ENCODE measurements at places on chromosomes 16 and 17. TPM values are rescaled to one million over a fixed set of nuclear protein-coding genes. Genes with fewer than 3 reads are reported as not detected.

GRCh38 chr16:80670170-80670865 lies 129.5 kb downstream of the DYNLRB2 start:
- DNase-seq: no peak

CACNG5 gene
- not detected for total RNA-seq

GRCh38 chr16:73230651-73231050 lies 182.7 kb upstream of the ZFHX3 start:
- DNase-seq: no peak

DNA sequence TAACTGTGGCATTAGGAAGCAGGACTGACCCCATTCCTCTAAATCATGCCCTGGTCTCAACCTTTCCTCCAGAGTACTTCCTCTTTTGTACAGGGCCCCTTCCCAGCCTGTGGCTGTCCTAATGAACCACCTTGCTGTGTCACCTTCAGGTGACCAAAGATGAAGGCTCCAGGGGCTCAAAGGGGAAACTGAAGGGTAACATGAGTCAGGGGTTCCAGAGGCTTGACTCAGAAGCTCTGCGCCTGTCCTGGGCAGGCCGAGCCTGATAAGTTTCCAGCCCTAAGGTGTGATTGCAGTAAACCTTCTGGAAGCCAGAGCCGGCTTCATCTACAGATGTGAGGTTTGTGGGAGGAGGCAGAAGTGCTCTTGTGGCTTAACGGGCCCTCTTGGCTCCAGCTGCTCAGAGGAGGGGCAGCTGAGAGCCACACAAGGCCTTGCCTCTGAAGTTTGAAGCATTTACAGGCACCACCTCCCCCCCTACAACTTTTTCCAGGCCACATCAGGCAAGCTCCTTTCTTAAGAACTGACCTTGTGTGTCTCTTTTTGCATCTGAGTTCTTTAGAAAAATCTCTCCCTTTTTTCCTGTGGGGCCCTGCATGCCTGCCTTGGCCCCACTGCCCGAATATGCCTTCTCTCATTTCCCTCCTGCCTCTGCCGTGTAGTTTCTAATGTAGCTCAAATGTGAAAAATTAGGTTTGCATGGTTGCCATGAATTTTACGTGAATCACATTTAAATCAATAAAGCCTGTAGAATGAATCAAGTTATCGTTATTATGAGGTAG lies 149.9 kb downstream of the CLEC16A start:
- DNase-seq: no peak

- DNase-seq: no peak
Measured at GRCh38 chr17:35210741-35211140, 16.5 kb upstream of the SLC35G3 start.

KRT9 gene
- total RNA-seq: not detected

GRCh38 chr17:47057830-47058229 lies 78.8 kb upstream of the RPRML start:
- DNase-seq: no peak

- no peak for DNase-seq
Measured at GRCh38 chr16:46620266-46621005, 743 bp downstream of the SHCBP1 start.

- no peak for DNase-seq
Measured at GRCh38 chr17:37118366-37119137, 169.8 kb downstream of the AATF start.

GGT6 gene
- total RNA-seq: not detected

GRCh38 chr17:75740631-75741077 lies 19.4 kb downstream of the ITGB4 start:
- DNase-seq: no peak

- DNase-seq: no peak
Measured at GRCh38 chr16:26344976-26345375, 653.2 kb downstream of the HS3ST4 start.

- DNase-seq: no peak
Measured at GRCh38 chr17:20236578-20237227, 227.5 kb downstream of the SPECC1 start.

VTN gene
- 2.1 TPM for total RNA-seq

MYL11 gene
- not detected for total RNA-seq

DNA sequence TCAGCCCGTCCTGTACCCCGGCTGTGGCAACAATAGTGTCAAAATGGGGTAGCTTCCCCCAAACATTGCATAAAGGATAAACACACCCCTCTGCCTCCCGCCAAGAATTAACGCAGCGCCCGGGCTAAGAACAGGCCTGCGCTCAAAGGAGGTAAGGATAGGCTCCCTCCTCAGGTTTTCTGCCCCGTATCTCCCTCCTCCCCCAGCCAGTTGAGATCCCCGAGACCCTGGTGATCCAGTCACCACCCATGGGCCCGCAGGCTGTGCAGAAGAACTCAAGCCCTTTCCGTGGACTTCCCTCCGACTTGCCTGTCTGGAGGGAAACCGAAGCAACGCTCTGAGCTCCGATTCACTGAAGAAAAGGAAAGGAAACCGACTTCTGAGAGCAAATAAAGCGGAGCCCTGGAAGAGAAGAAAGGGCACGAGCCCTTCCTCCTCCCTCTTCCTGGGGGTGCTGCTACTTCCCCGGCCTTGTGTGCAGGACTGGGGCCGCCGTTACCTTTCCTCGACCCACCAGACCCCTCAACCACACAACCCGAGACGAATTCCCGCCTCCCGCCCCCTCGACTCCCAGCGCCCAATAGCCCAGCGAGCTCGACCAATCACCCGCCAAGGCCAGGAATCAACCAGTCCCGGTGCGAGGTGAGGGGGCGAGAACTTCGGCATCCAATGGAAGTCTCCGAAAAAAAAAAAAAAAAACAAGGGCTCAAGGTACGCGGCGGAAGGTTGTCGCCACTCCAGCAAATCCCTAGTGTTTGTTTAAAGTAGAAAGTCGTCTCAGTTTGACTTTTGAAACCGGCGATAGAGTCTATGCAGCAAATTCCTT lies at the start of gene BRIP1:
BRIP1 (minus strand) TSS at position 554 of the 826 bp plus-strand sequence. CDS start 1,989 bp downstream, outside the sequence.
- DNase-seq: peak; percentile 93

CYB5D1 gene
- total RNA-seq: 16.7 TPM

DNA sequence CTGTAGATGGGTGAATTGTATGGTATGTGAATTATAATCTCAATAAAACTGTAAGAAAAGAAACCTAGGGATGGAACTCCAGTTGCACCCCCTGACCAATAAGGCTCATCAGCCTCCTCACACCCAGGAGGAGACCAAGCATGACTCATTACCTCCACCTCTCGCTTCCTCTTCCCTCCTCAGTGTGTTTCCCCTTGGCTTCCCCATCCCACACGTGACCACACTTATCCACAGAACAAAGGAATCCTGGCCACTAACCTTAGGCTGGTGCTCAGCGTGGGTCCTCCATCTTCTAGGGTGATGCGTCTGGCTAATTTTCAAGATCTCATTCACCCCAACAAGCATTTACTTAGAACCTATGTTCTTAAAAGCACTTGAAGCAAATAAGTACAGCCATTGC lies 36.2 kb upstream of the MAP3K14 start:
- DNase-seq: no peak

TMEM186 gene
- 7.7 TPM for total RNA-seq

AANAT gene
- total RNA-seq: not detected

SMIM5 gene
- 0.42 TPM for total RNA-seq

DNA sequence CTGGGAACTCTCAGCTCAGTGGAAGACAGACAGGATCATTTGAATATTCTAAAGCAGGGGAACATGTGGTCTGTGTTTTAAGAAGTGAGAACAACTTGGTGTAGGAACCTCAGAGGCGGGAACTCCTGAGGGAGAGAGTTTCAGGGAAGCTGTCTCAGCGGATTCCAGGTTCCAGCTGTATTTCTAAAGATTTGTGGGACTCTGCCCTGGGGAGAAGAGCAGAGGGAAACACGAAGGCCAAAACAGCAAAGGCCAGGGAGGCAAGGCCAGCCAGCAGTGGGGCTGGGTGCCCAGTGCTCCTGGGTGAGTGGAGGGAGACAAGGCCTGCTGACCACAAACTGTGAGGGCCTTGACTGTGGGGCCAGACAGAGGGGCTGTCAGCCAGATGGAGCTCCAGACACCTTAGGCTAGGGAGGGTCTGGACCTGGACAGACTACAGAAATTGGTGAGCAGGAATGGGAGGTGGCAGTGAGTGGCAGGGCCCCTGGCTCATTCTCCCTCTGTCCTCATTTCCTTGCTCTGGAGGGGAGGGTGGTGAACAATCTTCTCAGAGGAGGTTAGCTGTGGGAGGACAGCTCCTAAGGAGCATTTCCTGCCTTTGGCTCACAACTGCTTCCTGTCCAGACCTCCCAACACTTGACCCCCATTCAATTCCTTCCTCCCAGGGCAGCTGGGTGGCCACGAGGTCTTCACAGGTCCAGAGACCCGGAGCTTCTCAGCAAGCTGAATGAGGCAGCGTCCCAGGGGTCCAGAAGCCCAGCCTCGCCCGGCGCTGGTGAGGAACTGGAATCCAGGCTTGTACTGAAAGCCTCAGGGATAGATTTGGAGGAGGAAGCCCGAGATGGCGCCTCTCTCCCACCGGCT lies 21.0 kb upstream of the FZD2 start:
- DNase-seq: no peak

- no peak for DNase-seq
Measured at GRCh38 chr17:76378548-76379274, 5.7 kb upstream of the SPHK1 start.

Data from mesenteric fat pad (tissue), 1 donor.